ENCODE measurements at places on chromosomes 1 and 21.

DNA sequence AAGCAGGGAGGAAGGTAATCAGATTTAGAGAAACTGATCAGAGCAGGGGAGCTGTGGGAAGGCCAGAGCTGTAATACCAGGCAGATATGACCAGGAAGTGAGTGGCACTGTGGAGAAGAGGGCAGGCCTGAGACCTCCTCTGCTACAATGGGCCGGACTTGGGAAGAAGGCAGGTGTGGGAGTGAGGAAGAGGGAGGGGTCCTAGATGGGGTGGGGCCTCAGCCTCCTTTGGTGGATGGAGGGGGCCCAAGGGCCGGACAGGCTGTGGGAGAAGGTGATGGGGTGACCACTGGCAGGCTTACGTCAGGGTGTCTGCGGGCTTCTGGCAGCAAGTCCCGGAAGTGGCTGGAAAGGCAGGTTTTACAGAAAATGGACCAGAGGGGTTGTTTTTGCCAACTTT lies 5.0 kb upstream of the HPCA start:
- DNase-seq, result no peak

DNA sequence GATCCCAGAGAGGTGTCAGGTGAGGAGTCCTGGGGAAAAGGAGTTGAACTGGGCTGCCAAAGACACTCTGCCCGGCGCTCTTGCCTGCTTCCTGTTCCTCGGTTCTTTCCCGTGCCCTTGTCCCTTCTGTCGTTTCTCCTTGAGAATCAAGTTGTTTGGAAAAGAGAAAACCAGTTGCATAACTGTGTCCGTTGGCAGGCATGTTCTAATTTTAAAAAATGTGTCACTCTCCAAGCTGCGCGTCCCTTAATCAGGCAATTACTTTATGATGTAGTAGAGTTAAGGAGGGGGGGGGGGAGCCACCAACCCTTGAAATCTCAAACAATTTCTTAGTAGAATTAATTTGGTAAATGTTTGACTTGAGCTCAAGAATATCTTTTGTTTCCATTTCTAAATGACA lies 105.9 kb upstream of the IGSF21 start:
- no peak for DNase-seq

DNA sequence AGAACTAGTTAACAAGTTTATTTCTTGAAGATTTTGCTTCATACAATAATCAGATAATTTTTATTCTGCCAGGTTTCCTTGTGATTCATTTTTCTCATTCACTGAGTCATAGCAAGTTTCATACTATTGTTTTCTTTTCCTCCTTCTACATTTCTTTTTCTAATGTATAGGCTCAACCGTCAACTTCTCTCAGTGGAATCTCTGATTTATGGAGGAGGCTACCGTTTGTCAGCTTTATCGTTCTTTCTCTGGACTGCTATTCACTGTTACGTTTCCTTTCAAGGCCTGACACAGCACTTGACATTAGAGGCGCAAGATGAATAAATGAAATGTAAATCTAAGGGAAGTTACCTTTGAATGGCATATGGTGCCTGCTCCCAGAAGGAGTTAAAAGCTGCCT lies 284.3 kb upstream of the NR5A2 start:
- no peak for DNase-seq

DNA sequence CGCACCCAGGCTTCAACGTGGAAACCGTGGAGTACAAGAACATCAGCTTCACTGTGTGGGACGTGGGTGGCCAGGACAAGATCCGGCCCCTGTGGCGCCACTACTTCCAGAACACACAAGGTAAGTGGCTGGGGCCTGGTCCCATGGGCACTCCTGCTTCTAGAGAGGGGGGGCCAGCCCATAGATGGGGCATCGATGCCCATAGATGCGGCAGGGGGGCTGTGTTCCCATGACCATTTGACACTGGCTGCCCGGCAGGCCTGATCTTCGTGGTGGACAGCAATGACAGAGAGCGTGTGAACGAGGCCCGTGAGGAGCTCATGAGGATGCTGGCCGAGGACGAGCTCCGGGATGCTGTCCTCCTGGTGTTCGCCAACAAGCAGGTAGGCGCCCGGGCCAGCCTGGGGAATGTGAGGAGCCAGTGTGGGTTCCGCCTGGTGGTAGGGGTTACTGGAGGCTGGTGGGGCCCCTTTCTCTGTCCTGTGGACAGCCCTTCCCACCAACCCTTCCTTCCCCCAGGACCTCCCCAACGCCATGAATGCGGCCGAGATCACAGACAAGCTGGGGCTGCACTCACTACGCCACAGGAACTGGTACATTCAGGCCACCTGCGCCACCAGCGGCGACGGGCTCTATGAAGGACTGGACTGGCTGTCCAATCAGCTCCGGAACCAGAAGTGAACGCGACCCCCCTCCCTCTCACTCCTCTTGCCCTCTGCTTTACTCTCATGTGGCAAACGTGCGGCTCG lies 5.6 kb downstream of the C1orf35 start:
- DNase-seq, result no peak

GRCh38 chr1:78007677-78008341 lies 3.1 kb downstream of the DNAJB4 start:
- no peak for DNase-seq

DNA sequence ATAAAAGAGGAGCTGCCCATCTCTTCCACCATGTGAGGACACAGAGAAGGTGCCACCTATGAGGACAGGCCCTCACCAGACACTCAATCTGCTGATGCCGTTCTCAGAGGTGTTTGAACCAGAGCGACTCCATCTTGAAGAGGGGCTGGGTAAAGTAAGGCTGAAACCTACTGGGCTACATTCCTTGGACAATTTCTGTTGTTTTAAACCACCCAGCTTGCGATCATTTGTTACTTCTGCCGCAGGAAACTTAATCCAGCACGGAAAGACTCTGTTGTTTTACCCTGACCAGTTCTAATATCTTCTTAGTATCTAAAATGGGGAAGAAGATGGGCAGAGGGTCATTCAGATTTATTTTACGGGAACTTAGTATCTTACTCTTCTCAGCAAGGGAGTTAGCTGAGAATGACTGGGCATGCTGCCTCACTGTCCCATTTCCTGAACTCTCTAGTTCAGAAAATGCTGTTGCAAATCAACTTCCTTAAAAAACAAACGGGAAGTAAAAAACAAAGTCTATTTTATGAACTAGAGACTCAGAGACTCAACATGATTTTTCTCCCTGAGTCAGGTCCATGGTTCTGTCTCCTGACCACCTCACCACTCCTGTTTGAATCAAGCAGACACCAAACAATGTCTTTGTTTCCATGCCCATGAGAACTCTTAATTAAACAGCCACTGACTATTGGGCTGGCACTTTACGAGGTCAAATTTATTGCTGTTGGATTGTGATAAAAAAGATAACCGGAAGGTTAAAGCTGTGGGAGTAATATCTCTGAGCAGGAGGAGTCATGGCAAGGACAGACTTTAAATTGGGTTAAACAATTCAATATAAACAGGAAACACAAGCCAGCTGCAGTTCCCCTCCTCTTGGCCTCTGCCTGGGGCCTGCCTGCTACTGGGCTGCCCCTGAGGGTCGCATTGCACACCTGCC lies 23.8 kb upstream of the IFNAR1 start:
- DNase-seq, result no peak

- no peak for DNase-seq
Observed at GRCh38 chr1:7279769-7280168, 491.3 kb upstream of the VAMP3 start.

DNA sequence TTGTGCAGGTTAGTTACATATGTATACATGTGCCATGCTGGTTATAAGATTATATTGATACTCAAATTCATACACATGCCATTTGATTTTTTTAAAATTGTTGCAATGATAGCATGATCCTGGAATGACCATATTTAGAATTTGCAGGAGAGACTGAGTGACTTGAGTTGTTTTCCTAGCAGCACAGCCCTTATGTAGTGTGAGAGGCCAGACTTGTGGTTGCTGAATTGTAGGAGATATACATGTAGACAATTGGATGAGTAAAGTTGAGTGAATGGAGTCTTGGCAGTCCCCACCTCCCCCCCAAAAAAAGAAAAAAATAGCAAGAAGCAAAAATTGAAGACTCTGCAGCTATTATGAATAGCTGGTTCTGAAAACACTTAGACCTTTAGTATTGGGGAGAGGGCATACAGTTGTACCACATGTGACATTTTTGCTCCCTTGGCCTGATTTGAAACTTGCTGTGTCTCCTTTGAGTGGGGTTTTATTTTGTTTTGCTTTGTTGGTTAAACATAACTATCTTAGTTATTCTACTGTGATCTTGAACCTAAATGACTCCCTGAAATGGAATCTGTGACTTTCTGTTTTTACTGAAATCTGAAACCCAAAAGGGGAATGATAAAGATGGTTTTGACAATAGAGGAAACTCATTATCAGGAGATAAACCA lies 280.3 kb downstream of the HMCN1 start:
- no peak for DNase-seq

DNA sequence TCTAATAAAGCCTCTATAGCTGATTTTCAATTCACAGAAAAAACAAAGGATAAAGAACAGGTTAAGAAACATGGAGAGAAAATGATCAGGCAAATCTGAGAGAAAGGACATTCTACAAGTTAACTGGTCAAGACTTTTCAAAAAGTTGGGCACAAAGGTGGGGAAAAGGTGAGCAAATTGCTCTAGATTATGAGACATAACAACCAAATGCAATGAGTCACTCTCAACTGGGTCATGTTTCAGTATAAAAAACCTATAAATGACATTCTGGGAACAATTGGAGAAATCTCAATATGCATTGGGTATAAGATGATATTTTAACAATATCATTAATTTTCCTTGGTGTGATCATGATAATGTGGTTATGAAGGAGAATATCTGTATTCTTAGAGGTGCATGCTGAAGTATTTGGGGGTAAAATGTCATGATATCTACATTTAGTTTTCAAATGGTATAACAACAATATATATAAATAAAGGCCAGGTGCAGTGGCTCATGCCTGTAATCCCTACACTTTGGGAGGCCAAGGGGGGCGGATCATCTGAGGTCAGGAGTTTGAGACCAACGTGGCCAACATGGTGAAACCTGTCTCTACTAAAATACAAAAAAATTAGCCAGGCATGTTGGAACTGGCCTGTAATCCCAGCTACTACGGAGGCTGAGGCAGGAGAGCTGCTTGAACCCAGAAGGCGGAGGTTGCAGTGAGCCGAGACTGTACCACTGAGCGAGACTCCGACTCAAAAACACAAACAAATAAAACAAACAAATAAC lies 27.0 kb downstream of the ANKRD13C start:
- no peak for DNase-seq

DNA sequence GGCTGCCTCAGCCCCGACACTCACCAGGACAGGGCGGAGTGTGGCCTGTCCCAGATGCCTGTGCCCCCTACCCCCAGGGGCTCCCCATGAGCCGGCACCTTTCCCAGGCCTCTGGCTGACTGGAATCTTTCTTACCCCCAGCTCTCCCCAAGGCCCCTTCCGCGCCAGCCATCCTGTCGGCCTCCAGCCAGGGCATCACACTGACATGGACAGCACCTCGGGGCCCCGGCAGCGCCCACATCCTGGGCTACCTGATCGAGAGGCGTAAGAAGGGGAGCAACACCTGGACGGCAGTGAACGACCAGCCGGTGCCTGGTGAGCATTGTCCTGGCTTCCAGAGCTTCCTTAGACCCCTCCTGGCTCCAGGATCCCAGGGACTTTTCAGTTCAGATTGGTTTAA lies 26.5 kb downstream of the IGFN1 start:
- no peak for DNase-seq

- no peak for DNase-seq
Observed at GRCh38 chr1:218384581-218384993, 39.5 kb downstream of the TGFB2 start.

DNA sequence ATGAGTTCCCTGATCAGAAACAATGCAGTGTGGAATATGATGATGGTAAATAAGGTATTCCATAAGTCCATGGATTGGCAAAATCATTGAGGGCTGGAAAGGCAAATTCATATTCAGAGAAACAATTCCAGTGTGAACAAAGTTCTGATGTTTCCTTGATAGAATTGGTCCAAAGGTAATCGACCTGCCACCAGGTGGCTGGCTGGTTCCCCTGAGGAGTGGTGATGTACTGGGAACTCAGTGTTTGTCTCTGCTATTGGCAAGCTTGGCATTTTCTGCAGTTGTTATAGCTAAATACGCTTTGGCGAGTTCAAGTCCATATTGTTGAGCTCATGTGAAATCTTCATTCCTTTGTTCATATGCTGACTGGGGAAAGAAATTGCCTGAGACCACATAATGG lies 165.5 kb upstream of the PTGFR start:
- DNase-seq, result no peak

- DNase-seq, result no peak
Observed at GRCh38 chr1:200903793-200904192, 9.1 kb downstream of the INAVA start.

DNA sequence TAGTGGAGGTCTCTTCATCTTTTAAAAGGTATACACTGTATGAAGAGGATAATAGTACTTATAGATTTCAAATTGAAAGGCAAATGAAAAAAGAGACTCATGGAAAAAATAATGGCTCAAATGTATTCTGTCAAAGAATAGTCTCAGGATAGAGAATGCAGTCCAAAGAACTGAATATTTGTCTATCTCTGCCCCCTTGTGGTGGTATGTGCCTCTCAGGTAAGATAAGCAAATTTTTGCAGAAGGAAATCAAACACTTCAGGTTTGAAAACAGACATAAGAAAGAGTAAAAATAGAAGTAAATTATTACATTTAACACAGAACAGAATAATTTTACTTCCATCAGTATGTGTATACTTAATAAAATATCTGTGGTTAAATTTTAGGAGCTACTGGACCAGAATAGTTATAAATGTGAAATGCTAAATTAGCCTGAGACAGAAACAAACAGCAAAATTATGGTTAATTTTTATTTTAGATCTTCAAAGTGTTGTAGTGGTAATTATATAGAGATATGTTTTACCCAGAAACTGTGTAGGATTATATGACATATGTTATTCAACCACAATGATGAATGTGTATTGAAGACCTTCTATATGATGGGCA lies 164.4 kb upstream of the PALMD start:
- peak; percentile 45 for DNase-seq

DNA sequence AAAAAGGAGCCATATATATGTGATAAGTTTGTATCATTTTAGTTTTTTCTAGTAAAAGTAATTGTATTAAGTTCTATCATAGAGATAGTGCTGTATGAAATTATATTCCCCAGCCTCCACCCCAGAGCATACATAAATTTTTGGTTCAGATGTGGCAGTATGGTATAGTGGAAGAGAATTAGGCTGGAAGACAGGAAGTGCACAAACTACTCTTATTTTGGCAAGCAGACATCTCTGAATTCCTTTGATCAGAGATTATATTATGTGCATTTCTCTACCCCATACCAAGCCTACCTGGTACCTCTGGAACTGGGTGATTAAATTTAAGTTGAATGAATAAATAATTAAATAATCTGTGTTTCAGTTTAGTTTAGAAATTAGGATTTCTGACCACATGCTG lies 55.9 kb downstream of the FNBP1L start:
- no peak for DNase-seq

DNA sequence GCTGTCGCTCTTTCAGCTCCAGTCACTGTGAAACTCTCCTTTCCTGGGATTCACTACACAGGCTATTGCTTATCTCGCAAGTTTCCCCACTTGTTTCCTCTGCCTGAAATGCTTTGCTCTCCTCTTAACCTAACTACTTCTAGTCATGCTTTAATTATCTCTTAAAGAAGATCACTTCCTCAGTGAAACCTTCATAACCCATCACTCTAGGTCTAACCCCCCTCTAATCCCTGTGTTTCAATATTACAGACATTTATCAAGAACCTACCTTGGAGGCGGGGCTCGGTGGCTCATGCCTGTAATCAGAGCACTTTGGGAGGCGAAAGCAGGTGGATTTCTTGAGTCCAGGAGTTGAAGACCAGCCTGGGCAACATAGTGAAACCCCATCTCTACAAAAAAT lies 16.7 kb upstream of the ZNF644 start:
- no peak for DNase-seq

- DNase-seq, result no peak
Observed at GRCh38 chr21:41610042-41610839, 102.3 kb upstream of the TMPRSS2 start.
